Heart right ventricle (tissue), 16 donors: ENCODE measurements at places on chromosomes 7 and 10.

- no peak for DNase-seq
These were observed 29.3 kb upstream of the ETV1 start for GRCh38 chr7:14018751-14019150.

DNA sequence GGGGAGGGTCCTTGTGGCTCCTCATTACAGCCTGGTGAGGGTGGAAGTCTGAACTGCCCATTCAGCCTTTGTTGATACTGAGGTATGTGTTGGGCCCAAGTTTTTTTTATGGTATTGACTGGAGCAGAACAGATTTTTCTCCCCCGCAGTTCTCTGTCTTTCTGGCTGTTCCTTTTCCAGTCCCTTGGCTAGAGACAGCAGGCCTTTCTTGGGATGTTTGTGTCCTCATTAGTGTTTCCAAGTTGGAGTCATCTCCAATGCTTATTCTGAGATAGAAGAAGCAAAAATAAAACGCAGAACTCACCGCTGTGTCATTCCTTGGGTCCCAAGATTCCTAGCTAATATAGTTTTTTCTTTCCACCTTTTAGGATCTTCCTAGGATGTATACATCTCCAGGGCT is 193.3 kb downstream of the RAMP3 start:
- DNase-seq: no peak

DNA sequence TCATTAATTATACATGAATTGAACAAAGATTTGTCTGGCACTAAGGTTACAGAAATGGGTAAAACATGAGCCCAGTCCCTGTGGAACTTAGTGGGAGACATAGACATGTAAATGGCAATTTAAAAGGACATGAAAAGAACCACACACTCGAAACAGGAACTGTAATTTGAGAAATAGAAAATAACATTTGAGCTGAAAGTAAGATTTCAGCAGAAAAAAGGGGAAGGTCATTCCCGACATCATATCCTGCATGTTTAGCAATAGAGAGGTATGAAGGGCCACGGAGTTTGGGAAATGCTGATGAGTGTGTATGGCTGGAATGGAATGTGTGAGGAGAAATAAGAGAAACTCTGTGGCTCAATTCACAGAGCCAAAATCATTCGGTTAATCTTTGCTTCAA is 175.4 kb upstream of the AHR start:
- no peak for DNase-seq

DNA sequence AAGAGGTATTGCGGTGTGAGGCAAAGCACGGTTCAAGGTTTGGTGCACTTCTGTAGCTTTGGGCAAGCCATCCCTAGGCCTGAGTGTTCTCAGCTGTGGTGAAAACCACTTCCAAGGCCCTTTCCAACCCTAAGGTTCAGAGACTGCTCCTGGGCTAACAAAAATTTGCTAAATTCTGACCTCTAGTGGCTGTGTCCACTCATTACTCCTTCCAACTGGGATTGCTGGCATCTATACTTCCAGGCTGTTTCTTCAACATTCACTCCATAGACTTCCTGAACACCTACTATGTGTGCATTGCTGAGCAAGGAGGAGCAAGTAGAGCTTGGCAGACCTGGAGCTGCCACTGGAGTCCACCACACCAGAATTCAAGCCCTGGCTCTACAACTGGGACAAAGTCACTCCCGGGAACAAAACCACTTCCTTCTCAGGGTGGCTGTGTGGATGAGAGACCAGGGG is 29.3 kb upstream of the SH3PXD2A start:
- no peak for DNase-seq

DNA sequence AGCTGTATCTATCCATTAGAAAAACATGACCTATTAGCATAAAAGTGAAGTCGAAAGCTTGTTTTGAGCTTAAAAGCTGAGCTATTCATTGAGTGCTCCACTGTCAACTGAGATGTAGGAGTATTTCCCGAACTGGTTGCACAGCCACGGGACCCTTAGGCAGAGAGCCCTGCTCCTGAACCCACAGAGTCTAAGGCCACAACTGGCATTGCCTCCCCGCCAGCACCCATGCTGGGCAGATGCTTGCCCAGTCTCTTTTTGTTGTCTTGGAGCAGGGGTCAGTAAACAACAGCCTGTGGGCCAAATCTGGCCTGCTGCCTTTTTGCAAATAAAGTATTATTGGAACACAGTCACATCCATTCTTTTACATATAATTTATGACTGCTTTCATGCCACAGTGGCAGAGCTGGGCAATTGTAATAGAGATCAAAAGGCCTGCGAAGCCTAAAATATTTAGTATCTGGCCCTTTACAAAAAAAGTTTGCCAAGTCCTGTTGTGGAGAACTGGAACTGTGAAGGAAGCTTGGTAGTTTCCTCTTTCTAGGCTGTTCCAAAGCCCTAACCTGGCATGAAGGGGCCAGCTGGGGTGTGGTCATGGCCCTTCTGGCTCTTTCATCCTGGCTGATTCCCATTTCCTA is 58.4 kb upstream of the WAPL start:
- DNase-seq: no peak

- DNase-seq: no peak
These were observed 75.2 kb upstream of the PRLHR start for GRCh38 chr10:118670472-118671124.

- no peak for DNase-seq
These were observed 46.6 kb downstream of the RSU1 start for GRCh38 chr10:16770670-16771069.

DNA sequence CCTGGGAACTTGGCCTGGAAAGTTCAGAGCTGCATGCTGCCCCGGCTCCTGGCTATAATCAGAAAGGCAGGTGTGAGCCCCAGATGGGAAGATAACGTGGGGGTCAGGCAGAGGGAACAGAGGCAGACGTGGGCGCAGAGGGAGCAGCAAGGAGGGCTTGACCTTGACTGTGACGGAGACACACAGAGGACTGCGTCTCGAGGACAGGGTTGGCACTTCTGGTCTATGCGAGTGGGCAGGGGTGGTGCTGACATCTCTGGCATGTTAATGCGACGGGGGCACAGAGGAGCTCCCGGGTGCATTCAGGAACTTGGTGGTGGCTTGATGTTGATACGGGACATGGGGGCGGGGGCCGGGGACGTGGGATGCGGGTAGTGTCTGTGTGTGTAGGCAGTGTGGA is 232.1 kb upstream of the GRB10 start:
- DNase-seq: no peak

- no peak for DNase-seq
These were observed 40.1 kb downstream of the HHEX start for GRCh38 chr10:92729886-92730285.

GRCh38 chr7:6621195-6622133 is 6.1 kb downstream of the ZNF853 start:
- no peak for DNase-seq
